Immature natural killer cell (primary cell): ENCODE measurements at places on chromosomes 5 and 9.
A peak's percentile ranks its signal among the peaks of the same experiment; 100 is the strongest.

GRCh38 chr9:4070266-4070665, 229.6 kb downstream of the GLIS3 start:
- H3K27ac ChIP-seq, result peak overlapping the region; percentile 5
- H3K36me3 ChIP-seq, result no peaks in the 10 kb centered on the region
- H3K4me1 ChIP-seq, result peaks cover 6% of the 10 kb centered on the region
- H3K4me3 ChIP-seq, result no peak overlapping the region
- peaks cover 6% of the 10 kb centered on the region for H3K27me3 ChIP-seq

DNA sequence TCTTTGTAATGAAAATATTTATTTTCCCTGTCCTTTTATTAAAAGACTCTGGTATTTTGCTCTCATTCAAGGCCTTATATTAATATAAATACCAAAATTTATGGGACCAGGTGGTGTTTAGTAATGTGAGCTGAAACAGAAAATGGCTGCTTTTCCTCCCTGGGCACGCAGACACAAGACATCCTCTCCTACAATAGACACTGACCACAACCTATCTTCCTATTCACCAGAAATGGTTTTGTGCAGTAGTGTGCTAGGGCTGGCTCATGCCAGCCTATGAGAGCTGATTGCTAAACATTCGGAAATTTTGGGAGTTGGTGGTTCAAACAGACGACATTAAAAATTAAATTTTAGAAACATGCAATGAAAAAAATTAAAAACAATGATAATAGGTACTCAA, 338.2 kb downstream of the BNC2 start:
- no peak for DNase-seq
- no peaks in the 10 kb centered on the region for H3K4me1 ChIP-seq
- no peak overlapping the region for H3K4me3 ChIP-seq
- peaks cover 5% of the 10 kb centered on the region for H3K36me3 ChIP-seq

- peak overlapping the region; percentile 80 for H3K4me3 ChIP-seq
- no peaks in the 10 kb centered on the region for H3K36me3 ChIP-seq
- peak; percentile 19 for DNase-seq
- H3K27ac ChIP-seq, result peak overlapping the region; percentile 70
Measured at GRCh38 chr9:94655739-94656138, 16.4 kb upstream of the FBP1 start.

DNA sequence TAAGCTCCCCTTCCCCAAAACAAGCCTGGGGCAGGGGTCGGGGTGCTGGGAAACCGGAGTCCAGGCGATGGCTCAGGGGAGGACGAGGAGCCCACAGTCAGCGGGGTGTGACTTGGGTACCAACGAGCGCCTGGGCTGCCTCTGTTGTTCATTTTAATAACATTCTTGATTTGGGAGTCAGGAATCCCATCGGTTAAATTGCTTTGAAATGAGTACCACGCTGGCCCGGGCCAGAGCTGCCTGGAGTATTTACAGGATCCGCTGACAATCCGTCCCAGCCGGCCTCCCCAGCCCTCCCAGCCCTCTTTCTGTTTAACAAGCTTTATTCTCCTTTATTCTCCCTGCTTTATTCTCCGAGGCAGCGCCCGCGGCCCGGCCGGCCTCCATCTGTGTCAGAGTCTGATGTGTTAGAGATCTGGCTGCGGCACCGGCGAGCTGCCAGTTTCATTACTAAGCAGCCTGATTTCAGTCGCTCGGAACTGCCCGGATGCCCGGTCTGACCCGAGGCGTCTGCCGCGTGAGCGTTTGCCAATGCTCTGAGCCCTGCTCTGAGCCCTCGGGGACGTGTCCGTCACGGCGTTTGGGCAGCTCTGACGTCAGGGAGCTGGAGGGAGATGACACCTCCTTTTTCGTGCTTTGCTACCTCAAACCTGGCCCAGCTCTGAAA, 16.5 kb upstream of the QRFP start:
- H3K4me3 ChIP-seq, result no peak overlapping the region
- no peak for DNase-seq
- H3K27ac ChIP-seq, result no peak overlapping the region
- H3K4me1 ChIP-seq, result no peaks in the 10 kb centered on the region
- H3K27me3 ChIP-seq, result no peaks in the 10 kb centered on the region

- no peak for DNase-seq
- no peak overlapping the region for H3K27ac ChIP-seq
- no peaks in the 10 kb centered on the region for H3K27me3 ChIP-seq
- no peak overlapping the region for H3K4me3 ChIP-seq
Measured at GRCh38 chr5:66417781-66418180, 178.4 kb upstream of the MAST4 start.
